ENCODE measurements at places on chromosomes 5 and 9.

- DNase-seq: no peak
These were observed 51.2 kb downstream of the INVS start for GRCh38 chr9:100150214-100150613.

DNA sequence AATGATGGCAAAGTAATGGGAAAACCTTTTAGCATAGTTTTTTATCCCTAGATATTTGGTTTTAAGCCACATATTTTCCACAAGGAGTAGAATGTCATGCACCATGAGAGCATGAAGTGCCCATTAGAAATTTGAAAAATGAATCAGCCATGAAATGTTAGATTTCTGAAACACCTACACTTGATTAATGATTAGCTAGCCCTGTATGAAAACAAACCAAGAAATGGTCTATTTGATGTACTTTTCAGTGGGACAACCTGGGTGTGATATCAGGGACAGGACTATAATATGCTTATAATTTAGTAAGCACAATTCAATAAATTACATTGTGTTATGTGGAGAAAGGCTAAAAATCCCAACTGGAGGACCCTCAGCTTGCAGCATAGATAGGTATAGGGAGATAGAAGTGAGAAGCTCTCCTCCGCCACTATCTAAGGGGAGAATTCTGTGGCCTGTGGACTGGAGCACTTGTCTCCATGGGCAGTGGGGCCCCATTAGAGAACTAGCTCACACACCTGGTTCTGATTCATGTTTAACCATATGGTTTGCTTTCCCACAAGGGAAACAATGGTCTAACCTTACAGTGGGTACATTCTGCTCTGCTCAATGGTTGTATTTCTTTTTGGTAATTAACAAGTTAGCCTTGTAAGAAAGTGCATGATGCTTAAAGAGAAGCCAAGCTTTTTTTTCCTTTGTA is 35.2 kb downstream of the NUP214 start:
- no peak for DNase-seq

- DNase-seq: no peak
These were observed 40.4 kb downstream of the ADAMTS2 start for GRCh38 chr5:179304871-179305270.

DNA sequence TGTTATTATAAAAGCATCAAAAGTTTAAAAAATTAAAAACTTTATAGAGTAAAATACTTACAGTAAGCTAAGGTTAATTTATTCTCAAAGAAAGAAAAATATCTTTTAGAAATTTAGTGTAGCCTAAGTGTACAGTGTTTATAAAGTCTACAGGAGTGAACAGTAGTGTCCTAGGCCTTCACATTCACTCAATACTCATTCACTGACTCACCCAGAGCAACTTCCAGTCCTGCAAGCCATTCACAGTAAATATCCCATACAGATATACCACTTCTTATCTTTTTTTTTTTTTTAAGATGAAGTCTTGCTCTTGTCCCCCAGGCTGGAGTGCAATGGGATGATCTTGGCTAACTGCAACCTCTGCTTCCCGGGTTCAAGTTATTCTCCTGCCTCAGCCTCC is 73.1 kb upstream of the FST start:
- no peak for DNase-seq

DNA sequence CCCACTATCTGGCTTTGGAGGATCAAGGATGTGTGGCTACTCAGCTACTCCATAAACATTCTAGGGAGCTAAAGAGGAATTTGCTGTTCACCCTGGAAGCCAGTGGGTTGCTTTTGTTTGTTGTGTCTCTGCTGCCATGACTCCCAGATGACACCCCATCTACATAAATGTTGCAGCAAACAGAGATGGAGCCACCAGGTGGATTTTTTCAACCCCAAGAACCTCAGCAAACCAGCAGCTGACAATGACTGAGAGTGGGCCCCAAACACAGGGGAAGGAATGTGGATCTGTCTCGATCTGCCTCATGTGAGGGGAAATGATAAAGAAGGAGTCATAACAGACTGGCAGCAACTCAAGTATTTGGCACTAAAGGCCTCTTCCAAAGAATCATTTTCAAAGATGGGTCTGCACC is 132.7 kb upstream of the TNC start:
- no peak for DNase-seq

Data from stimulated activated CD8-positive, alpha-beta memory T cell treated with anti-CD3 and anti-CD28 coated beads, Interleukin-4, amount 100 ng/mL, for 1 hour (primary cell).